ENCODE measurements at places on chromosomes 11 and 22. TPM values are rescaled to one million over a fixed set of nuclear protein-coding genes. Genes with fewer than 3 reads are reported as not detected.

TRIM29 gene
- not detected for total RNA-seq

UPK2 gene
- total RNA-seq, result not detected

FOLH1 gene
- total RNA-seq, result not detected

IFITM10 gene
- not detected for total RNA-seq

PNPLA5 gene
- total RNA-seq, result not detected

PGR gene
- not detected for total RNA-seq

LRRN4CL gene
- 0.12 TPM for total RNA-seq

FREY1 gene
- total RNA-seq, result not detected

CBLIF gene
- not detected for total RNA-seq

EMID1 gene
- 7.9 TPM for total RNA-seq

DGKZ gene
- 66.2 TPM for total RNA-seq

- DNase-seq, result no peak
Measured at GRCh38 chr22:24059121-24059520, 48.0 kb downstream of the CABIN1 start.

GRCh38 chr11:100794446-100794845 lies 107.4 kb downstream of the ARHGAP42 start:
- DNase-seq, result no peak

- peak; percentile 81 for DNase-seq
Measured at GRCh38 chr11:66744485-66745355, 15.7 kb upstream of the SPTBN2 start.

- DNase-seq, result no peak
Measured at GRCh38 chr11:92920331-92920730, 49.1 kb upstream of the MTNR1B start.

DNA sequence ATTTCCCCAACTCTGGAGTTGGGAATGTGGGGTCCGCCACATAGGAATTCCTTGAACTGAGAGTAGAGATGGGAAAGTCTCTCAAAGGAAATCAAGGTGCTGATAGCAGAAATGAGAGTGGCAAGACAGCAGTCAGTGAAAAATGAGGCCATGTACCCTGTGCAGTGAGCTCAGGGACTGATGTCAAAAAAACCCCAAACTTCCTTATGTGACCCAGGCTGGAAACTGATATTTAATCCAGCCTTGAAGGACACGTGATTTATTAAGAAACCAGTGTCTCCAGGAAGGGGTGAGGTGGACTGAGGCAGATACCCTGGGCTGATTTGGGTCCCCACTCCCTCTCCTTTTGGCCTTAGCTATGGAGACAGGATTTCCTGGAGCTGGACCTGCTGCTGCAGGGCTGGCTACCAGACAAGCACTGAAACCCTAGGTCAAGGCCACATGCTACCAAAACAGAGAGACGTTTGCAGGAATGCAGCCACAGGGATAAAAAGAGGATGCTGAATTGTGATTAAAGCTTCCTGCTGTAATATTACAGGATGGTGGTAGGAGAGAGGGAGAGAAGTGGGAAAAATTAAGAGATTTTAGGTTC lies 25.3 kb upstream of the FCHSD2 start:
- DNase-seq, result no peak

- DNase-seq, result peak; percentile 22
Measured at GRCh38 chr11:130315354-130315970, 745 bp upstream of the ZBTB44 start.

DNA sequence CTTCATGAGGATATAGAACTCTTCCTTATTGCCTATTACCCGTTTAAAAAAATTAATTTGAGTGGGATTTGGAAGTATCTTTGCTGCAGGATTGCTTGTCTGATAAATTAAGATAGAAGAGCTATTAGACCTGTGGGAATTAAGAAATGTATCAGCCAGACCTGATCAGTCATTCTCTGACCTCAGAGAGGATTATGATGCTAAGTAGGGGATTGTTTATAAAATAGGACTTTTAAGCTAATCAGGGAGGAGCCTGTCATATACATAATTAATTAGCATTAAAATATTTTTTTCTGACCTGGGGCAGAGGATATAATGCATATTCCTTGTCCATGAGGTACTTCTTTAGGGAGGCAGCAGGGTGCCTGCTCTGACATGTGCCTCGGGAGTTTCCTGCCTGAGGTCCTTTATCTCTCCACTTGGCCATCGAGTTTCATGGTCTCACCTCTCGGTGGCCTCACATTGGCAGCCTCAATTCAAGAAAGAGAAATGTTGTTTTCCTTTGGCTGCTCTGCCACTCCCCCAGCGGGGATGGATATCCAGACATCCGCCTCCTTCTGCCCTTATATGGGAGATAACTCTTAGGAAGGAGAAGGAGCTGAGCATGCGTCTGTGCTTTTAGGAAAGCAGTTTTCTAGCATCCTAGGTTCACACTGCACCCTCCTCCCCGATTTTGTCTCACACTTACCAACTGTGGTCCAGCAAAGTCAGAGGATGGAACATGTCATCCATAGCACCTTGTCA lies 41.1 kb downstream of the DIXDC1 start:
- peak; percentile 97 for DNase-seq

DNA sequence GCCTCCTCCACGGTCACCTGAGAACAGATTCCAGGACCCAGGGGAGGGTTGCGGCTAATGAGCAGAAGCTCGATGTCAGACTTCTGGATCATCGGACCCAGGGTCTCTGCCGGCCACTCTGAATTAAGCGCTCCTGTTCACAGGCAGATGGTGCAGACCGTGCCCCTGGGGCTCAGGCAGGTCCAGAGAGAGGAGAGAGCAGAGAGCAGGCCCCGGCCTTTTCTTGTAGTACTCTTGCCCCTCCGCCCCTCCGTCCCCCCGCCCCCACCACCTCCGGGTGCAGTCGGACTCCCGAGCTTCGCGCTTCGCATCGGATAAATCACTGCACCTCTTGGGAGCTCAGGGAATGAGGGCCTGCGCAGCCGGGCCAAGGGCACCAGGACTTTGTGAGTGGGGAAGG lies 50.3 kb downstream of the RPS6KA4 start:
- DNase-seq, result peak; percentile 18

GRCh38 chr11:68978626-68978930 lies 2.2 kb downstream of the MRGPRD start:
- no peak for DNase-seq

DNA sequence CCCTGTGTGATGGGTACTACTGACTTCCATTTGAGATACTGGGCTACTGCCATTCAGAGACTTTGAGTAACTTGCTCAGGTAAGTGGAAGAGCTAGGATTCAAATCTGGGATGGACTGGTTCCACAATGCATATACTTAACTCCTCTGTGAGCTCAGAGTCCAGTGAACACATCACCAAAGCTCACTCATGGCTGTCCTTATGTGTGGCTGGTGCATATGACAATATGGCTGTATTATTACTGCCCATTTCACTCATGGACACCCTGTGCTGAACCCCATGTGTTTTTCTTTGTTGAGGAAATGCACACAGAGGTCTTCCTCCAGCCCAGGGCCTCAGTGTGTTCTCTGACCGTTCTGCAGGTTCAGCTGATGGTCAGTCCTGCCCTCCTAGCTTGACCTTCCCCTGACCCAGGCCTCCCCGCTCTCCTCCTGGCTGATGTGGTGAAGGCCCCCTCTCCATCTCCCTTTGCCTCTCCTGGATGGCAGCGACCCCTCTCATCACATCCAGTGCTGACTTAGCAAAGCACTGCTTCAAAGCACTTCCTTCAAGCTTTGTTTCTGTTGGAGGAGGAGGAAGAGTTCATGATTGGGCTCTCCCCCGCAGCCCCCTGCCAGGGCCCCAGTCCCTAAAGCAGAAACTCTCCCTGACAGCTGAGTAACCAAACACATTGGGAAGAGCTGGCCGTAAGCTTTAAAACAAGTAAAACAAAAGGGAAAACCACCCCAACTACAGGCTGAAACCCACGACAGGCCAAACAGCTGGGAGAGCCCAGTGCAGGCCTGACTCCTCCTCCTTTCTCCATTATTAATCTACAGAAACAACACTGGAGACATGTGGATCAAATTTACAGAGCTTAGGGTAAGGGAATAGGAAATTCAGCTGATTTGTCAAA lies 101.2 kb downstream of the NAT10 start:
- DNase-seq, result no peak

DNA sequence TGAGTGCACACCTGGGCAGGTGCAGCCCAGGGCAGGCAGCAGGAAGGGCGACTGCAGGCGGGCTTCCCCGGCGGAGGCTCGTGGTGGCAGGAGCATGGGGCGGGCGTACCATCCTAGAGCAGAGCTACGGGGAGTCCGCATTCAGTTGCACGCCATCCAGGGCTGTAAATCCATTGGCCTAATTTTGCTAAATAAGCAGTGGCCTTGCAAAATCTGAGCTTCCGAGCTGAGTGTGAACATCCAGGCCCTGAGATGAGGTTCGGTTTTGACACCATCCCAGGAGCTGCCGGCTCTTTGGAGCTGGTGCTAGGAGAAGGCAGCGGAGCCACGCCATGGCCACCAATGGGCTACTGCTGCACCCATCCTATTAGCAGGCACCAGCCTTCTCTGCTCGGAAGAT lies 664.8 kb downstream of the BRD1 start:
- DNase-seq, result no peak

DNA sequence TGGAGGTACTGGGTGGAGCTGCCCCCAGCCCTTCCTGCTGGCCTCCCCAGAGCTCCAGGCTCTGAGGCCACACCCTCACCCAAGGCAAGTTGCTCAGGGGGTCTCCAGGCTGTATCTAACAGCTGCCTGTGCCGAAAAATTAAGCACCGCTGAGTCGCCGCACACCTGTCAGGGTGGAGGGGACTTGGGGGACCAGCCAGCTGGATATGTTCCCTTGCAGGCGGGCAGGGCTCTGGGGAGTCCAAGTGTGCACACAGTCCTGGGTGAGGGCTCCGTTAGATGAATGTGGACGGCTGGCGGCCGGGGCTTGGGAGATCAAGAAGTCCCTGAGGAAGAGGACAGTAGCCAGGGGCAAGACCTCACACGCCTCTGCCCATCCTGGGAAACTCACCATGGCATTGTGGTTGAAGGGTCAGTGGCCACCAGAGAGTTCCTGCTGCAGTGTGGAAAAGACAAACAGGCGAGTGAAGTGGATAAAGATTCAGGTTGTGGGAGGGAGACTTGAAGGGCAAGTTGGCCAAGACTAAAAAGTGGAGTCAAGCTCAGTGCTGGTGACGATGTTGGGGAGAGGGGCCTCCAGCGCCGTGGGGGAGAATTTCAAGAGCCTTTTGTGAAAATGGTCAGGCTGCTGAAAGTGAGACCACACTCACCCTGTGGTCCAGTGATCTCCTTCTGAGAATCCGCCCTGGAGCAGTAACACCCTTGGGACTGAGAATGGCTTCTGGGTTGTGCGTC lies 69.6 kb downstream of the CDKN1C start:
- DNase-seq, result no peak

- DNase-seq, result no peak
Measured at GRCh38 chr22:32897400-32897799, 95.9 kb downstream of the TIMP3 start.

GRCh38 chr11:128297805-128298204 lies 289.6 kb downstream of the ETS1 start:
- no peak for DNase-seq

- no peak for DNase-seq
Measured at GRCh38 chr11:2453436-2453835, 8.6 kb downstream of the KCNQ1 start.

- peak; percentile 39 for DNase-seq
Measured at GRCh38 chr11:45262900-45263299, 23.2 kb downstream of the SYT13 start.

- no peak for DNase-seq
Measured at GRCh38 chr11:82792822-82793569, 59.3 kb upstream of the FAM181B start.
